ENCODE measurements at places on chromosomes 3 and 15.
A peak's percentile ranks its signal among the peaks of the same experiment; 100 is the strongest.

- DNase-seq: no peak
Observed at GRCh38 chr15:73282567-73283365, 86.0 kb downstream of the HCN4 start.

GRCh38 chr15:99604865-99605264, 39.1 kb downstream of the MEF2A start:
- DNase-seq: no peak

DNA sequence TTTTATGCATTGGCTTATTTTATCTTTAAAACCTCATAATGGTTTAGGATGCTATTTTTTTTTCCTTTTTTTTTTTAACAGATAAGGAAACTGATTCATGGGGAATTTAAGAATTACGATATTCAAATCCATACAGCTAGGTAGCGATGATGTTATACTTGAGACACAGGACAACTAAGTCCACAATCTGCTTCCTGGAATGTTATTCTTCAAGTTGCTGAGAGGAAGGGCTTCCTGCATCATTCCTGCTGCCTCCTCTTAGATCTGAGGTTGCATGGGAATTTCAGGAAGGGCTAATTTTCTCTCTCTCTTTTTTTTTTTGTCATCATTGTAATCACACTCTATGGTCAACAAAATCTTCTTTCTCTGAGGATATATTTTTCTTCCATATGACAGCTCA, 595.5 kb downstream of the GRM7 start:
- DNase-seq: no peak

DNA sequence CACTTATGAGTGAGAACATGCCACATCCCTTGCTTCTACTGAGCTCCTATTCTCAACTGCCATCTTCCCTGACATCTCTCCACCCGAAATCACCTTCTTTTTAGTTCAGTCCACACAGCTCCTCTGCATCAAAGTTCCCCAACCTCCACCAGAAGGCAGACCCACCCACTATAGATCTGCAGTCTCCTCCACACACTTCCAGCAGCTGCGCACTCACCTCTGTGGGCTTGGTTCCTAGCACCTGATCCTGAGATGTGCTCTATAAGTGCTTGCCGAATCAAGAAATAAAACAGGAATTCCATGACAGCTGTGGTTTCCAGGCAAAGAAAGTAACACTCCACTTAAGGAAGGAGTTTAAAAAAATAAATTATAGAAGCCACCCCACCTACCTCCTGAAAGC, 85.4 kb downstream of the TRANK1 start:
- DNase-seq: no peak

- DNase-seq: peak; percentile 73
Observed at GRCh38 chr3:134373271-134374104, 759 bp downstream of the AMOTL2 start.

DNA sequence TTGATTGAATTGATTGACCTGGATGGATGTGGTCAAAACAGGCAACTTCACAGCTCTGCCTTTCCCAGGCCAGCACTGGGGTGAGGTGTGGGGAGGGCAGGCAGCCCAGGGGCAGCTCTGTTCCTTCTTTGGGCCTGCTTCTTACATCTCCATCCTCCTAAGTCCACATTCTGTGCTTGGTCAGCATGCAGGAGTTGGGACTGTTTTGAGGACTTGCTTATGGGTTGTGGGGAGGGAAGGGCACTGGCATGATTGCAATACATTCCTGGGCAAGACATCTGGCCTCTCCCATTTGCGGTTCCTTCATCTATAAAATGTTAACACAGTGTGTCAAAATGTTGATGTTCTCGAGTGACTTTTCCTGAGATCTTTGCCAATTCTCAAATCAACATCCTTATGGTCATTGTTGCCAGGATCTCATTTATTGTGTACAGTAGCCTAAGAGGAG, 84.1 kb downstream of the ST6GAL1 start:
- DNase-seq: no peak

DNA sequence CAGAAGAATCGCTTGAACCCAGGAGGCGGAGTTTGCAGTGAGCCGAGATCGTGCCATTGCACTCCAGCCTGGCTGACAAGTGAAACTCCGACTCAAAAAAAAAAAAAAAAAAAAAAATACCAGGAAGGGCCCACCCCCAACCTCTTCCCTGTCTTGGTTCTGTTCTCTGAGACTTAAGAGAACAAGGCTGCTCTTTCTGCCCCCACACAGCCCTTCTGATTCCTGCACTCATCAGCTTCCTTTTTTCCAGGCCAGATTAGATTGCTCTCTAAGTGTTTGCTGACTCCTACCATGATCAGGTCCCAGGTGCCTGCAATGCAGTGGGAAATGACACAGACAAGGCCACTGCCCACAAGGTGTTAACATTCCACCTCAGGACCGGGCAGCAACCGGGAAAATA, 13.0 kb downstream of the TMEM44 start:
- DNase-seq: no peak

DNA sequence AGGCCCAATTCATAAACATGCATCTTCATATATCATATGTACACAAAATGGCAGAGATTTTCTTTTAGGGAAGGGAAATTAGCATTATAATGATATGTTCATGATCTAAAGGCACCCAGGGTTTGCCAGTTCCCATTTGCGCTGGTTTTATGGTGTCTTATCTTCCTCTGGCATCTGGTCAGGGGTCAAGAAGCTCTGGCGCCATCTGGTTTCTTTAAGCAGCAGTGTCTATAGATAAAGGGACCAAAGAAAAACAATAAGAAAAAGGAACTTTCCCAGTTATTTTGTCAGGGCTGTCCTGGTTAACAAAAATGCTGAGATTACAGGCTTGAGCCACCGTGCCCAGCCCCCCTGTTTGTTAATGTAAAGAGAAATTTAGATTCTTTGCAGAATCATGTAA, 3.3 kb upstream of the DCP1A start:
- no peak for DNase-seq

DNA sequence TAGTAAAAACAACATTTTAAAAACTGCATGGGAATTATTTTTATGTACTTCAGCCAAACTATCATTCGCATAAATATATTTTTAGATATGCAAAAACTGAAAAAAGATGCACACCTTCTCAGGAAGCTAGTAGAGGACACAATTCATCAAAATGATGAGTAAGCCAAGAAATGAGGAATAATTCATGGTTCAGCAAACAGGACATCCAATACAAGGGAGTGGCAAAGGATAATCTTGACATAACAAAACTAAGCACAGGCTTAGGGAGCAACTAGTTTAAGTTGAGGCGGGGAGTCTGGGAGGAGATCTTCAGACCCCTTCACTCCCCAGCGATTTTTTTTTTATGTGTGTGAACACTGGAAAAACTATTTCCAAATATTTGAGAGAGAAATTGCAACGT, 93.7 kb downstream of the ZNF280D start:
- DNase-seq: no peak

- no peak for DNase-seq
Observed at GRCh38 chr3:133490468-133491351, 82.8 kb upstream of the CDV3 start.

- DNase-seq: no peak
Observed at GRCh38 chr3:62361824-62362223, 11.5 kb downstream of the FEZF2 start.

- no peak for DNase-seq
Observed at GRCh38 chr15:40353697-40354096, 2.9 kb downstream of the PHGR1 start.

DNA sequence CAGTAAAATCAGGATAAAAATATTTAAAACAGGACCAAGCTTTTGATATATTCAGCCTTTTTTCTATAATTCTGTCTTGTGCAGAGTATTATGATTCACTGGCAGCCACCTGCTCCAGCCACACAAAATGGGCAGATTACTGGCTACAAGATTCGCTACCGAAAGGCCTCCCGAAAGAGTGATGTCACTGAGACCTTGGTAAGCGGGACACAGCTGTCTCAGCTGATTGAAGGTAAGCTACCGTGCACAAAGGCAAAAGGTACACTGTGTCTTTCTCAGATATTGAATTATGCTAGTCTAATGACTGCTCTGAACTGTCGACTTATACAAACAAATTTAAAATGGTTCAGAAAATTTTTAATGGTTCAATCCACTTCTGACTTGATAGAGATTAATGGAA, 114.2 kb downstream of the HCN4 start:
- DNase-seq: no peak

DNA sequence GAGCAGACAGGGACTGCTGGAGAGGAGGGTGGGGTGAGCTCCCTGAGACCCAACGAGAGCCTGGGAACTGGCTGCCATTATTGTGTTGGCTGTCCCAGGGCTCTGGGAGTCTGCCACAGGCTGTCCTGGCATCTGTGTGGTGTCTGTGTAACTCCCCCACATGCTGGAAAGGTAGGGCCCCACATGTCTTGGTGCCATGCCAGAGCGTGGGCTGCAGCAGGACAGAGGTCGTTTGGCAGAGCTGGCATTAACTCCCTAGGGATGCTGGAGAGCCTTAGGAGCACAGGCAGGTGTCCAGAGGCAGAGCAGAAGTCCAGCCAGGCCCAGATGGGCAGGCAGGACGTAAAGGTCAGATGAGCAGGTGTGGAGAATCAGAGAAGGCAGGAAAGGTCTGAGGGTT, 9.7 kb downstream of the TIMP4 start:
- DNase-seq: no peak

- DNase-seq: no peak
Observed at GRCh38 chr3:1903111-1903510, 195.6 kb upstream of the CNTN4 start.

GRCh38 chr3:57675530-57675929, 17.3 kb downstream of the DENND6A start:
- no peak for DNase-seq

- DNase-seq: no peak
Observed at GRCh38 chr15:76135516-76135915, 75.7 kb downstream of the TMEM266 start.

- DNase-seq: no peak
Observed at GRCh38 chr15:98840053-98840452, 167.5 kb downstream of the PGPEP1L start.

- no peak for DNase-seq
Observed at GRCh38 chr3:43489930-43490329, 131.9 kb downstream of the ANO10 start.

DNA sequence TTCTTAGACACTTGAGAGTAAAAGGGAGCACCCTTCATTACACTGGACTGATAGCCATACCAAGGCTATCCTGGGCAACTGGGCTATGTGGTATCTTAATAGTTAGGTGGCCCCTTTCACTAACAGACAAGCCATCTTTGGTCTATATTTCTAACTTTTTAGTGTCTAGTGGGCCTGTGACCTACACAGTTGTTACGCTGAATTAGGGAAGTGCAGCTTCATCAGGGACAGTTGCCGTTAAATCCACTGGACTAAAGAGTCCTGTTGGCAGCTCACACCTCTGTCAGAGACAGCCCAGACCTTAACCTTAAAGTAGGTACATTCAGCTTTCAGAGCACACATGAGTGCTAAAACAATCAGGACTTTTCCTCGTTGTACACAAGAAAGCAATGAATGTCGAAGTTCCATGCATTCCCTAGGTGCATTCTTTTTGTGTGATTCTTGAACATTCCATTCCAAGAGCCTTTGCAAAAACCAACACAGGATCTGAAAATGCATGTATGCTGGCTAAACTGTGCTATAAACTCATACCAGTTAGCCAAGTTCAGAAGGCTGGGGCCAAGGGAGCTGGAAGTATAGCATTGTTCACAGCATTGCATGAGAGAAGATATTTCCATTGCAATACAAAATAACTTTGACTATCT, 230.2 kb upstream of the EIF1B start:
- DNase-seq: no peak

- DNase-seq: no peak
Observed at GRCh38 chr15:26620528-26621458, 152.1 kb downstream of the GABRB3 start.

DNA sequence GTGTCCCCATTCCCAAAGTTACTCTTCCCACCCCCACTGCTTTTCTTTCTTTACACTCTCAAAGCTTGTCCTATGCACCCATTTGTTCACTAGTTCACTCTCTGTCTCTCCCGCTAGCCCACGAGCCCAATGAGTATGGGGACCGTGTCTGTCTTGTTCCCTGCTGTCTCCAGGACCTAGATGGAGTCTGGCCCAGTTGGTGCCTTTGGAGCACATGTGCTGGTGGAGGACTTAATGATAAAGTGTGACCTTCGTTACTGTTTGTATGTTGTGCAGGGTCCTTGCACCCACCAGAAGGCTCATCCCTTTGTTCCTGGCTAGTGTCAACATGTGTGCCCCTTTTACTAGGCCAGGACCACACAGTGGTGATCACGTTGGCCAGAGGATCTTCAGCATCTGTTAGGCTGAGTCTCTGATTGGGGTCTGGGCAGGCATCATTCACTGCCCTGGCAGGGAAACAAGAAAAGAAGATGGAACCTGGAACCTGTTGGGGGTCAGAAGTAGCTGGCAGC, 7.4 kb downstream of the CISH start:
- DNase-seq: no peak

DNA sequence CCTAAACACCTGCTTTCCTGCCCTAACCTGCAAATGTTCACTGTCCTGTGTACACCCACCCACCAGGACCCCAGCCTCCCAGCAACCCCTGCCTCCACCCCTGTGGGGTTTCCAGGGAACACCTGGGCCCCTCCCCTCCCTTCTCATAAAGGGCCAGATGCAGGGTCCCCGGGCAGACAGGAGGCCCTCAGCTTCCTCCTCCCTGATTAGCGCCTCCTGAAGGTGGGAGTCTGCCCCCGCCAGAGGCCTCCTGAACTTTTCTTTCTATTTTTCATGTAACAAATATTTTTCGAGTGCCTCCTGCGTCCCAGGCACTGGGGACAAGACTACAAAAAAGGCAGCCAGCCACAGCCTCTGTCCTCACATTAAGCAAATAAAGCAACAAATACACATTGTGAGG, 135.4 kb upstream of the LINGO1 start:
- DNase-seq: no peak

GRCh38 chr3:107283948-107284347, 93.3 kb upstream of the CCDC54 start:
- no peak for DNase-seq

DNA sequence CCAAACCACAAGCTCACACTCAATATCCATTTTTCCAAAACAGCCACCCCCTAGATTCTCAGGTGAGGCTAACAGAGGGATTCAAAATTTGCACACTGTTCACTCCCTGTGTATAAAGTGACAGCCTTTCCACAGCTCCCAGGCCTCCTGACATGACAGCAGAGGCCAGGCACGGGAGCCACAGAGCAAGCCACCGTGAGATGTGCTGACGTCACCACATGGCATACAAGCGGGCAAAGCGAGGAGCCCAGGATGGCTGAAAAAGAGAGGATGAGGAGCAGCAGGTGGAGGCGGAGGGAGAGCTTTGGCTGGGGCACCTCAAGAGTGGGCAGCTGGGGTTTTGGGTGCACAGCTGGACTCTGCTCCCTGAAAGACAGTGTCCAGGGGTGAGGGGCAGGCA, 27.1 kb downstream of the EHD4 start:
- DNase-seq: no peak

Measured in nucleus accumbens (tissue), 56 donors.